SIG-M5 (cell line): ENCODE measurements at places on chromosomes 16 and 17.

- no peak for DNase-seq
Measured at GRCh38 chr16:85553436-85554113, 59.5 kb upstream of the GSE1 start.

GRCh38 chr16:74079232-74079586, 217.4 kb upstream of the PSMD7 start:
- no peak for DNase-seq

GRCh38 chr16:24198807-24199533, 57.2 kb upstream of the CACNG3 start:
- DNase-seq = no peak

GRCh38 chr16:15803618-15804017, 53.2 kb downstream of the MYH11 start:
- no peak for DNase-seq

DNA sequence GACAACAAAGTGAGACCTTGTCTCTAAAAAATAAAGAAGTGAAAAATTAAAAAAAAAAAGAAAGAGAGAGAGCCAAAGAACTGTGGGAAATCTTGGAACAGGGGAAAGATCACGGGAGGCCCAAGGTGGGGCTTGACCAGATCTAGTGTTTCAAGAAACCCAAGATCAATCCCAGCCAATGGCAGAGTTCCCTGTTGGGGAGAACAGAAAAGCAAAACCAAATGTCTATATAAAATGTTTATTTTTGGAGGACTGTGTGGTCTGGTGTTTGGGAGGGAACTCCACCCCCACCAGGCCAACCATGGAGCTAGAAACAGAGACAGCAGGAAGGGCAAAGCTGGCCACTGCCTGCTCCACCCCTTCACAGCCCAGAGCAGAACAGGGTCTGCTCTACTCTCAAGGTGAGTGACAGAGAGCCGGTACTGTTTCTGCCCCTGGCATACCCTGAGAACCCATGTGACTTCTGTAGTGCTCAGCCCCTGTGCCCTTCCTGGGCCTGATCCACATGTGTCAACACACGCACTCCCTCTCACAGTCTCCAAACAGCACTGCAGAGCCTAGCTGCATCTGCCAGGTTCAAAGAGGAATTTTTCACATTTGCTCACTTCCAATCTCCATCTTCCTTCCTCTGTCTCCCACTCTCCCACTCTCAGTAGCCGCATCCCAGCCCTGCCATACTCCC, 3.7 kb downstream of the TMEM101 start:
- DNase-seq = no peak
